Stimulated activated CD8-positive, alpha-beta memory T cell treated with anti-CD3 and anti-CD28 coated beads, Interleukin-4, amount 100 ng/mL, for 4 hours (primary cell): ENCODE measurements at places on chromosomes 16 and 17.

GRCh38 chr16:8632675-8633182, 11.2 kb downstream of the METTL22 start:
- DNase-seq: no peak

- DNase-seq: no peak
Observed at GRCh38 chr17:6233856-6234255, 163.7 kb downstream of the WSCD1 start.

DNA sequence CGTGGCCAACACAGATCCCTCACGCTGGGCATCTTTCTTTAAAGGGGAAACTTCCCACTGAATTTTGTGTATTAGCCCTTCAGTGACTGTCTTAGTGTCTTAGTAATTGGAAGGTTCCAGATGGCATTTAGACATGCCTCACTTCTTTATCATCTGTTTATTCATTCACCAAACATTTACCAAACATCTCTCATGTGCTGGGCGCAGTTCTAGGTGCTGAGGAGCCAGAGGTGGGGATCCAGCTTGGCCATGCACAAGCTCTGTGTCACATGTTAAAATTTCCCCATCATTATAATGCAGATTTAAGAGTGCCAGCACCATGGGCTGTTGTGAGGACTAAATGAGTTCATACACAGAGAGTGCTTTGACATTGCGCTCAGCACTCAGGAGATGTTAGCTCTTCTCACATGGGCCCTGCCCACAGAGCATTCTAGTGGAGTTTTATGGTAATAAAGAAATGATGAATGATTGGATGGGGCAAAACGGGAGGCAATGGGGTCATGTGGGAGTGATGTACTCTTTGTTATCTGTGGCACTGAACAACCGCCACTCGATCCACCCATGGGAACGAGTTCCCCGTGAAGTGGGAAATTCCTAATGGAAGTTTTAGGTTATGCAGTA, 119.7 kb downstream of the SNX29 start:
- no peak for DNase-seq

DNA sequence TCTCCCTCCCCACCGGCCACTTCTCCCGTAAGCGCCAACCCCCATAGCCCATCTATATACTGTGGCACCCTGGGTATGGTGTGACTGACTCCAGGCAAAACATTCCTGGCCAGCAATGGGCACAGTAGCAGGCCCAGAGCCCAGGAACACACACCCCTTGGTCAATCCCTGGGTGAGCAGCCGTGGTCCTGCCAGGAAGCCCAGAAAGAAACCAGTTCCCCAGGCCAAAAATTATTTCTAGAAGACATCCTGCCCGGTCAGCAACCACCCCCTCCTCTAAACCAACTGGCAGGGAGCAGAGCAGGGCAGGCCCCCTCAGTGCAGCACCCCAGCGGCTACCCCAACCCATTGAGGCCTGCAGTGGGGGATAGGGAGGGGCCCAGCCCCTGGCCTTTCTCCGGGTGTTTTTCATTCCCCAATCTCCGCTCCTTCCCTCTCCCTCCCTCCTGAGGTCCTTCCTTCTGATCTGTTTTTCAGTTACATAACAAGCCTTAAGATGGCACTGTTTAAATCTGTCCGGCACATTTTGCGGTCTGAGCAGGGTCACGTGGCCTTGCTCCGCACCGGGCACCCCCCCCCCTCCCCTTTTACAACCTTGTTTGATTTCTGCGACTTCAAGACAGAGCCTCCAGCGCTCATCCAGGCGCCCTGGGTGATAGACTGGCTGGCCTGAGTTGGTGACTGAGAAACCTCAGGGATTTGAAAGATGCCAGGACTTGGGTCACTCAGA, 2.0 kb downstream of the NPTX1 start:
- DNase-seq: no peak
